ENCODE measurements at places on chromosomes 4 and X.
A peak's percentile ranks its signal among the peaks of the same experiment; 100 is the strongest.

DNA sequence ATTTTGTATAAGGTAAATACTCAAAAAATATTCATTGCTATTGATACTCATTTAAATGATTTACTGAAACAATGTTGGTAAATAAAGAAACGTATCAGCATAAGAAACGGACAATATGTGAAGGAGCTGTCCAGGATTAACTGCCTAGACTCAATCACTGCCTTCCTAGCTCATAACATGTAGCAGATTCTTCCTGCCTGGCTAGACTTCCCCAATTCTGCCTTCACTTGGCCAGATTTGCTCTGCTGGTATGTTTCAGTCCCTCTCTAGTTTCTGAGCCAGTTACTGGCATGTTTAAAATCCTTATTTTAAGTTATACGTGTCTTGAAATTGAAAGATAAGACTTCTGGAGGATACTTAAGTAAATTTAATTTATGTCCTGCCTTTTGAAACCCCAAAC, 740.3 kb downstream of the CENPC start:
- H3K27ac ChIP-seq = no peak overlapping the region
- no peak for DNase-seq
- H3K36me3 ChIP-seq = no peaks in the 10 kb centered on the region
- no peaks in the 10 kb centered on the region for H3K27me3 ChIP-seq

DNA sequence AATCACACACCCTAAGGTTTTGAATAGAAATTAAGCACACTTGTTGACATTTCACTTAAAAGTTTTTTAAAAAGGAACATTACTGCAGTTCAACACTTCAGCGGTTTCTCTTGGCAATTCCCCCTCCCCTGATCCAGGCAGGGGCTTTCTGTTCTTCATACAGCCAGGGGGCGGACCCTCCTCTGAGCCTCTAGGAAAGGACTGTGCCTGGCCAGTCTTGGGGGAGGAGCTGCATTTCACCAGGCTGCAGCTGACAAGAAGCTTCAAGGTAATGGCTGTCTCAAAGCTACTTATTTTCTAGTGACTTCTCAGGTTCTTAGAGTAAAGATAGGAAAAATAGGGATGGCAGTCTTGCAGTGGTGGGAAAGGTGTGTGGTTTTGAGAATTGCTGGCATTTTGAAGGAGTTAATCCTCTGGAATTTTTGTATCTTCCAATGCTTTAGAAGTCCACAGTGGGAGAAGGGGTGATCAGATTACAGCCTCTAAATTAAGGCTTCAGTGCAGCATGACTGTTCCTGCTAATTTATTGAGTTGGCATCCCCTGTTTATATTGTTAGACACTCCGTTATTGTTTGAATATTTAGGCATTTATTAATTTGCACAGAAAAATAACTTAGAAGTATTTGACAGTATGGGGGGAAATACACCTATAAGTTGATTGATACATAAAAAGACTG, 33.5 kb downstream of the PWWP3B start:
- no peak overlapping the region for H3K4me3 ChIP-seq
- H3K4me1 ChIP-seq = no peaks in the 10 kb centered on the region
- no peak for DNase-seq
- no peak overlapping the region for H3K27ac ChIP-seq

DNA sequence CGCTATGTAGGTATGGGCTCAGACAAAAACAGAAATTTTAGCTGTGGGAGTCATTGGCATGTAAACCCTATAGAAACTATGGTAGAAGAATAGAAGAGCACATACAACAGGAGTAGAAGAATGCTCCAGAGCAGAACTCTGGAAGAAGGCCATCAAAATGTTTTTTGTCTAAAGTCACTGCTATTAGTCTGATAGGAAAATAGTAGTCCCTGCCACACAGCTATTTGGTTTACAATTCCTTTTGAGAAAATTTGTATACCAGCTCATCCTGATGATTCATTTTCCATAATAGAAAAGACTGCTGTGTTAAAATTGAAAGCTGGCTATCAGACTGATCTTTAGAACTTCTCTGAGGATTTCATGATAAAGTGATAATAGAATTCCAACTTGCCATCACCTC, 32.8 kb upstream of the ADAD1 start:
- H3K27ac ChIP-seq = no peak overlapping the region
- no peak for DNase-seq
- H3K4me3 ChIP-seq = no peak overlapping the region
- H3K27me3 ChIP-seq = no peaks in the 10 kb centered on the region

GRCh38 chr4:139603576-139604410, 47.8 kb upstream of the SETD7 start:
- no peak overlapping the region for H3K4me3 ChIP-seq
- no peaks in the 10 kb centered on the region for H3K4me1 ChIP-seq
- DNase-seq = no peak
- H3K27me3 ChIP-seq = no peaks in the 10 kb centered on the region
- no peak overlapping the region for H3K27ac ChIP-seq
- H3K36me3 ChIP-seq = no peaks in the 10 kb centered on the region

DNA sequence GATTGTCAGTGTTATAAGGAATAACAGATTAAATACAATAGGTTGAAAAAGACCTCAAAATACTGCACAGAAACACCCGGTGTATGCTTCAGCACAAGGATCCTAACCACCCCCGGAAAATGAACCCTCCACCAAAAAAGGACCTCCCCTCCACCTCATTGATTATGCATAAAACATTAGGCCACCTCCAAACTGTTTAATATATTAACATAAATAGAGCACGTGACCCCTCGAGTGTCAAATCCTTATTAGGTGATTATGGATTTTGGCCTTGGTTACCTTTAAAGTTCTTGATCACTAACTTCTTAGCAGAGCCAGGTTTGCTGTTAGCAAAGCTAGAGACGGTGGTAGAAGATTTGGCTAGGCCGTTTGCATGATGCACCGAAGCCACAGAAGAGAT, 958 bp downstream of the CUL4B start:
- H3K27me3 ChIP-seq = peaks cover 4% of the 10 kb centered on the region
- peak overlapping the region; percentile 63 for H3K4me3 ChIP-seq
- H3K4me1 ChIP-seq = peaks cover 3% of the 10 kb centered on the region
- DNase-seq = no peak

GRCh38 chr4:164997324-164997723, 19.9 kb upstream of the TRIM61 start:
- no peak for DNase-seq
- no peaks in the 10 kb centered on the region for H3K4me1 ChIP-seq
- no peaks in the 10 kb centered on the region for H3K36me3 ChIP-seq
- H3K27ac ChIP-seq = no peak overlapping the region
- no peaks in the 10 kb centered on the region for H3K27me3 ChIP-seq

DNA sequence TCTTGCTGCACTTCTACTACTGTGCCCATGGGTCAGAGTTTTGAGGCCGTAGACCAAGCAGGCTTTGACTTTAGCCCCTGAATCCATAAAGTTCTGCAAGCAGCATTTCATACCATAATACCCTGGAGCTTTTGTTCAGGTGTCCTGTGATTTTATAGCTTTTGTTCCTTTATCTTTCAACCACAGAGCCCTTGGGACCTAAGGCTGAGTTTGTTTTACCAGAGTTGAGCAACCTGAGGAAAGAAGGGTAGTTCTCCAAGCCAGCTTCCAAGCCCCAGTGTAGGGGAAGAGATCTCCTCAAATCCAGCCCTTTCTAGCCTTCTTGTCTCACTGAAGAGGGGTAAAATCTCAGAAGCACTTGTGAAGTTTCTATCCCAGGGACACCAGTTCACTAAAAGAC, 35.1 kb downstream of the MAGED2 start:
- no peak overlapping the region for H3K4me3 ChIP-seq
- no peak for DNase-seq
- no peaks in the 10 kb centered on the region for H3K27me3 ChIP-seq
- H3K36me3 ChIP-seq = no peaks in the 10 kb centered on the region
- H3K27ac ChIP-seq = no peak overlapping the region
- no peaks in the 10 kb centered on the region for H3K4me1 ChIP-seq

DNA sequence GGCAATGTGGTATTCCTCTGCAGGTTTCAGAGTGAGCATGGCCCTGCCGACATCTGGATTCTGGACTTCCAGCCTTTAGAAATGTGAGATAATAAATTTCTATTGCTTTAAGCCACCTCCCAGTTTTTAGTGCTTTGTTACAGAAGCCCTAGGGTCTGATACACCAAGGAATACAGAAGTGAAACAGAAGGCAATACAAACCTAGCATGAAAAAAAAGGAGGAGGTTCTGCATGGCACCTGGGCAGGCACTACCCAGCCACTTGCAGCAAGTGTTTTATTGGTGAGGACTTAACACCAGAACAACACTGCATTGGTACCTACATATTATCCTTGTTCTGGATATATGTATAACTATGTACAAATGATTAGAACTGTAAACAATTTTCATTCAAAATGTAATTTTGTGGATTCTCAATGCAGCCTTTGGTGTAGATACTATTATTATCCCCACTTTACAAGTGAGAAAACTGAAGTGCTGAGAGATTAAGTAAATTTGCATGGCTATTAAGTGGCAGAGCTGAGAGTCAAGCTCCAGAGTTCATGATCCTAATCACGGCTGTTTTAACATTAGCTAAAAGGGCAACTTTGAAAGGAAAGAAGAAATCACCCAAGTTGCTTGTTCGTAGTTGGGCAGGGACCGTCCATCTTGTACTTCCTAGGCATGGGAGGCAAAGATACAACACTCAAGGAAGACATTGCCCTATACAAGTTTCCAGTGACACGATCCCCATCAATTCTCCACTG, 71.8 kb downstream of the IL21 start:
- no peak for DNase-seq
- H3K4me1 ChIP-seq = no peaks in the 10 kb centered on the region

DNA sequence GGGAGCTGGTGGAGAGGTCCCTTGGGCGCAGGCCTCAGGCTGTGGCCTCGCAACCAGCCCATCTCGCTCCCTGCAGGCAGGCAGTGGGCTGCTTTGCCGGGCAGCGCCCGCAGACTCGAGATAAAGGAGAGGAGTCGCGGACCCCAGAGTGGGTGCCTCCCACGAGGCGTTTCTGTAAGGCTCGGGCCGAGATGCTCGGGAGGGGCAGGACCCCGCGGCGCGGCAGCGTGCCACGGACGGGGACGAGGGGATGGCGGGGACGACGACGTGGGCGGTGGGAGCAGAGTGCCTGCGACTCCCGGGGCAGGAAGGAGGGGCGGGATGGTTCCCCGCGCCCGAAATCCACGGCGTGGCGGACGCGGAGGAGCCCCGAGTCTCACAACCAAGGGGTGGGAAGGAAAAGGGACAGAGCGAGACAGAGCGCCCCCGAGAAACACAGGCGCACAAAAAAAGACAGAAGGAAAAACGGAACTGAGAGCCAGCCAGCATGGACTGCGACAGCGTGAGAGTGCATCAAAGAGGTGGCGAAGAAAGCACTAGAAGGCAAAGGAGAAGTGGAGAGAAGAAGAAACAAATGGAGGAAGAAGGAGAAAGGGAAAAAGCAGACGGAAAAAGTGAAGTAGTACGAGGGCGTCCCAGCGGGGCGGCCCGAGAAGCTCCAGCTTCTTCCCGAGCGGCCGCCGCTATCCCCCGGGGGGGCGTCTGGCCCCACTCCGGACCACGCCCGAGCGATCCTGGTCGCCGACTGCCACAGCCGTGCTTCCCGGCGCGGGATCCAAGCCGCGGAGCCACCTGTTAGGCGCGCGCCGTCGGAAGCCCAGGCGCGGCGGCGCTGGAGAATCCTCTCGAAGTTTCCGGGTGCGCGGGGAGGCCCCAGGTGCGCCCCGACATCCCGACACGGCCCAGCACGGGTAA, 1.5 kb downstream of the BEND4 start:
- no peak overlapping the region for H3K27ac ChIP-seq
- peaks cover 5% of the 10 kb centered on the region for H3K4me1 ChIP-seq
- peak overlapping the region; percentile 45 for H3K4me3 ChIP-seq
- no peak for DNase-seq
- H3K27me3 ChIP-seq = peaks cover 12% of the 10 kb centered on the region

GRCh38 chr4:103197765-103198110, 405 bp downstream of the CENPE start:
- H3K27ac ChIP-seq = peak overlapping the region; percentile 60
- H3K4me3 ChIP-seq = peak overlapping the region; percentile 81
- DNase-seq = no peak
- H3K36me3 ChIP-seq = no peaks in the 10 kb centered on the region

- H3K4me3 ChIP-seq = no peak overlapping the region
- no peaks in the 10 kb centered on the region for H3K4me1 ChIP-seq
- H3K27me3 ChIP-seq = no peaks in the 10 kb centered on the region
- no peaks in the 10 kb centered on the region for H3K36me3 ChIP-seq
- no peak for DNase-seq
These were observed 4.9 kb downstream of the CRLF2 start for GRCh38 chrX:1207496-1208025.

- H3K4me3 ChIP-seq = no peak overlapping the region
- H3K27me3 ChIP-seq = no peaks in the 10 kb centered on the region
- DNase-seq = no peak
- H3K4me1 ChIP-seq = no peaks in the 10 kb centered on the region
- H3K36me3 ChIP-seq = no peaks in the 10 kb centered on the region
These were observed 84.6 kb downstream of the EVC start for GRCh38 chr4:5795580-5795979.

GRCh38 chrX:153780678-153781427, at the start of gene SRPK3:
TSS of gene SRPK3 (plus strand) at chrX:153781041. CDS start at chrX:153781087, 46 bp downstream.
- no peak for DNase-seq
- H3K27me3 ChIP-seq = peaks cover 62% of the 10 kb centered on the region
- peak within 1 kb of the TSS; percentile 32 for H3K27ac ChIP-seq
- H3K4me3 ChIP-seq = peak within 1 kb of the TSS; percentile 9
- no peaks in the 10 kb centered on the region for H3K4me1 ChIP-seq

DNA sequence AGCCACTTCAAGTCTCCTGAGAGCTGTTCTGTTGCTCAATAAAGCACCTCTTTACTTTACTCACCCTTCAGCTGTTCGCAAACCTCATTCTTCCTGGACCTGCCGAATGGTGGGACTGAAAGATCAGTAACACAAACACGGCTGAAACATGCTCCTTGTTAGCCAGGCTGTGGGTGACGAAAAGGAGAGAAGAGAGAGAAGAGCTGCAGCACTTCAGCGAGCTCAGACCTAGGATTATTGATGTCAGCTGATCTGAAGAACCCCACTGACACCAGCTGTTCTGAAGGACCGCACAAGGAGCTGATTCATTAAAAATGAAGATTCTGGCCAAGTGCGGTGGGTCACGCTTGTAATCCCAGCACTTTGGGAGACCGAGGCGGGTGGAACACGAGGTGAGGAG, 2020.0 kb upstream of the ADGRL3 start:
- H3K27me3 ChIP-seq = no peaks in the 10 kb centered on the region
- no peaks in the 10 kb centered on the region for H3K36me3 ChIP-seq
- no peak for DNase-seq
- H3K4me3 ChIP-seq = no peak overlapping the region
- no peaks in the 10 kb centered on the region for H3K4me1 ChIP-seq
- H3K27ac ChIP-seq = no peak overlapping the region

DNA sequence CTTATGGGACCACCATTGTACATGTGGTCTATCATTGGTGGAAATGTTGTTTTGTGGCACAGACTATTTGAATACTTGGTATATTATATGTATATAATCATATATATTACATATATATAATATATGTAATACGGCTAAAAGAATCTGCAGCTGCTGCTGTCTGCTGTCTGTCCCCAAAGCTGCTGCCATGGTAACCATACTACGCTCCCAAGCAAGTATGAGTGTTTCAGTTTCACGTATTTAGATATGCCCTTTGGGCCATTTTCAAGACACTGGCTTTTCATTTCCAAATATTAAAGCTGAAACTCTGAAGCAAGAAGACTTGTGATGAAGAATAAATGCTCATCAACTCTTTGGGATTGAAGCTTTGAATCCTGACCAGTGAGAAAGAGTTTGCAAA, 42.0 kb upstream of the ARSJ start:
- DNase-seq = no peak
- no peaks in the 10 kb centered on the region for H3K36me3 ChIP-seq
- H3K4me1 ChIP-seq = no peaks in the 10 kb centered on the region
- H3K4me3 ChIP-seq = no peak overlapping the region
- no peak overlapping the region for H3K27ac ChIP-seq
